Panc1 (cell line): ENCODE measurements at places on chromosomes 7 and 10.

GRCh38 chr10:89837165-89838043, 136.0 kb downstream of the KIF20B start:
- DNase-seq = no peak

DNA sequence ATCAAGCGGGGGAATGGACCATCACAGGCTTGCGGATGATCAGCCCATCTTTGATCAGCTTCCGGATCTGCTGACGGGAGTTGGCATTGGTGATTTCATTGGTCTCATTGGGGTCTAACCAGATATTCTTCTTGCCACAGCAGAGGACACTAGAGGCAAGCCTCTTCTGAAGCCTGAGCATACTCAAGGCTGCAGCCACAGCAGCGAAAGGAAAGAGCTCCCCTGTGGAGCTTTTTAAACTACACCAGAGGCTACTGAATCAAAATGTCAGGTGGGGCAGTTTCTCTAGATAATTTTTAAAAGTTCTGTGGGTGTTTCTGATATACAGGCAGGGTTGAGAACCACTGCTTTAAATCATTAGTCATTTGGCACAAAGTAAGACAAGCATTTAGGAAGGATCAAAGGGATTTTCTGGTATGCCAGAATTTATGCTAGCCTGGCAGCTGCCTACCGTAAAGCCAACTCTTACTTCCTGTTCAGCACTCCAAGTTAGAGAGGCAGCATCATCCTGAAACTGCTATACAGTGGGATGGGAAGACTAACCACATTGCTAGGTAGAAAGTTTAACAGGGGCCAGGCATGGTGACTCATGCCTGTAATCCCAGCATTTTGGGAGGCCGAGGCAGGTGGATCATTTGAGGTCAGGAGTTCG, 7.0 kb downstream of the NAPEPLD start:
- no peak for DNase-seq

DNA sequence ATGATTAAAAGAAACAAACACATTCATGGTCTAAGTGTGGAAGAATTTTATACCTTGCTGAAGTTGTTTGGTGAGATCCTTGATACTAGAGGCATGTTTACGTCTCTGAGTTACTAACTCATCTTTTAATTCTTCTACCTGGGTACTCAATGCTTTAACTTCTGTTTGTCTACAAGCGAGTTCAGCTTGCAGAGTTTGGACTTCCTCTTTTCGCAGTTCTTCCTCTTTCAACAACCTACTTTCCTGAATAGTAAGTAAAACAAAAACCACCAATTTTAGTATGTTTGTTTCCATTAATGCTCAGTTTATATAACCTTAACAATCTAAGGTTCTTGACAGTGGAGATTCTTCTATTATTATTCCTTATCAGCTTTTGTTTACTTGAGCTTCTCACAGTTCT, 42.9 kb downstream of the CCDC186 start:
- no peak for DNase-seq

- DNase-seq = no peak
These were observed 136.4 kb upstream of the ODAD2 start for GRCh38 chr10:28135258-28135657.

- no peak for DNase-seq
These were observed 102.5 kb downstream of the SAMD9 start for GRCh38 chr7:93015101-93015778.
